Activated CD8-positive, alpha-beta memory T cell treated with anti-CD3 and anti-CD28 coated beads for 1 hour (primary cell): ENCODE measurements at places on chromosomes 16 and 17.

- DNase-seq: no peak
Observed at GRCh38 chr17:81328978-81329926, 34.1 kb upstream of the SLC38A10 start.

GRCh38 chr17:7867881-7868329 lies 10.1 kb downstream of the CYB5D1 start:
- DNase-seq: no peak

- DNase-seq: no peak
Observed at GRCh38 chr16:60755907-60756306, 1280.3 kb downstream of the CDH8 start.

GRCh38 chr17:70437656-70438055 lies 268.3 kb downstream of the KCNJ2 start:
- no peak for DNase-seq

DNA sequence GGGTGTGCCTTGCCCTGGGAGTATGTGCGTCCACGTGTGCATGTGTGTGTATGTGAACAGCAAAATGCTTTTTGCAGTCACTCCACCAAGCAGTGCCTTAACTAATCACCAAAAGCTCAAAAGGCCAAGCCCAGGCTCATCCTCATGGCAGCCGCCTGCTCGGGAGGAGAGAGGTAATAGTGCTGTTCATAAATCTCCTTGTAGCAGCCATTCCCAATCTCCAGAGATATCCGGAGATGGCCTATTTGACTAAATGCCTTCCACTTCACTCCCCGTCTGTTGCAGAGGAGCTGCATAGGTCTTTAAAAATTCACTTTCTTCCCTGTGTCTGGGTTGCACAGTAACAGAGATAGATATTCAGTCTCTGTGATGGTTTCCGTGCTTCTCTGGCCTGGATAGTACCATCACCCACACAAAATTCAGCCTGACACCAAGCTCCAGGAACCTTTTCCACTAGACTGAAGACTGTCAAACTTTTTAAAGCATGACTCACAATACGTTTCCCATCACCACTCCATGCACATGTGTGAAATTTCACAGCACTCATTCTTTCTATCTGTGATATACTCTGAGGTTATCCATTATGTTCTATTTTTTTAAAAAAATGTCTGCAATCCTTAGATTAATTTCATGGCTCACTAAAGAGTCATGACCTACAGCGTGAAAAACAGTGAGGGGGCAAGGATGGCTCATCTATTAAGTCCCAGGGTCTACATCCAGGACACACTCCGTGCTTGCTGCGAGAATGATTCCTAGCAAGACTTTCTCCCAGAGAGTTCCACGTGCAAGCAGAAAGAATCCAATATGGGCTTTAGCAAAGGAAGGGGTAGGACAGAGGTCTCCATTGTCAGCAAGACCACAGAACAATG lies 357.8 kb downstream of the GRIN2A start:
- no peak for DNase-seq

- no peak for DNase-seq
Observed at GRCh38 chr17:35238821-35239220, 4.1 kb upstream of the SLFN5 start.

DNA sequence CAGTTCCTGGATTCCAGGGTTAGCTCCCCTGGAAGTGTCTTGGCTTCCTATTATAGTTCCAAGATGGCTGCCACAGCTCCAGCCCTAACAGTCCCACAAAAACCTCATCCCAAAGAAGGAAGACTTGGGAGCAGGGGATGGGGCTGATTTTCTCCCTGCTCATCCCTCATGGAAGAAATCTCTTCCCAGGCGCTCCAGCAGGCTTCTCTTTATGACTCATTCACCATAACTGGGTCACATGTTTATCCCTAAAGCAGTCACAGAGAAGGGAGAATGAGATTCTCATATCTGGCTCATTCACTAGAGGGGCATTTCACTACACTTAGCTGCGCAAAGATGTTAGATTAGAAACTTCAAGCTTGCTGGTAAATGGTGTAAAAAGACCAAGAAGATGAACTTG lies 206.5 kb upstream of the IRX3 start:
- no peak for DNase-seq

DNA sequence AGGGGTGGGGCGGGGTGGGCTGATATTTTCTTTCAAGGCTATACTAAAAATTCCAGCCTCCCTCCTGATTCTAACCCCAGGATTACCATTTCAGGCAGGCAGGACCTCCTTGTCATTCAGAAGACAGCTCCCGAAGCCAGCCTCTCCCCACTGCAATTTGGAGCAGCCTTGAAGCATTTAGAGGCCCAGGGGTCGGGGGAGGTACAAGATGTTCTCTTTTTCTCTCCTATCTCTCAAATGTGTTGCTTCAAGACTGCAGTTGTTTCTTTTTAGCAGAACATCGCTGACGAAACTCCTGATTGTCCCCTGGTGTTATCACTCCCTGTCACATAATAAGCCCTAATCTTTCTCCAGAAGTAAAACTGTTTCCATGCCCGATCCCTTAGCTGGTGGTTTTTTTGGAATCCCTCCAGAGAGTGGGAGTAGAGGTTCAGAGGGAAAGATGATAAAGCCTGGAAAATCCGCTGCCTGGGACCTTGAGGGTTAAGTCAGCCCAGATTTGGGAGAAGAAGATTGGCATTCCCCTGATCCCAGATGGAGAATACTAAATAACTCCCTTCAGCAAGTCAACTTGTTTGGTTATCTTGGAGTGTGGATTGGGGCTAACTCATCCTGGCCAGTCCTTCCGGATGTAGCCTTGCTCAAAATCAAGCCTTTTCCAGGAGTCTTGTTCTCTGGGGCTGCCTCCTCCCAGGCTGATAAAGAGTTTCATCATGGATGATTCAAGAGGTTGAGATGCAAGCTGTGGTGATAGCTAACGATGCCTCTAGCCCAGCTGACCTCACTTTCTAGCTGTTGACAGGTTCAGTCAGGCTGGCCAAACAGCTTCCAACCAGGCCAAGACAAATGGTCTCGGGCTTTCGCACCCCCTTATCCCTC lies 71.3 kb downstream of the SOX9 start:
- no peak for DNase-seq

DNA sequence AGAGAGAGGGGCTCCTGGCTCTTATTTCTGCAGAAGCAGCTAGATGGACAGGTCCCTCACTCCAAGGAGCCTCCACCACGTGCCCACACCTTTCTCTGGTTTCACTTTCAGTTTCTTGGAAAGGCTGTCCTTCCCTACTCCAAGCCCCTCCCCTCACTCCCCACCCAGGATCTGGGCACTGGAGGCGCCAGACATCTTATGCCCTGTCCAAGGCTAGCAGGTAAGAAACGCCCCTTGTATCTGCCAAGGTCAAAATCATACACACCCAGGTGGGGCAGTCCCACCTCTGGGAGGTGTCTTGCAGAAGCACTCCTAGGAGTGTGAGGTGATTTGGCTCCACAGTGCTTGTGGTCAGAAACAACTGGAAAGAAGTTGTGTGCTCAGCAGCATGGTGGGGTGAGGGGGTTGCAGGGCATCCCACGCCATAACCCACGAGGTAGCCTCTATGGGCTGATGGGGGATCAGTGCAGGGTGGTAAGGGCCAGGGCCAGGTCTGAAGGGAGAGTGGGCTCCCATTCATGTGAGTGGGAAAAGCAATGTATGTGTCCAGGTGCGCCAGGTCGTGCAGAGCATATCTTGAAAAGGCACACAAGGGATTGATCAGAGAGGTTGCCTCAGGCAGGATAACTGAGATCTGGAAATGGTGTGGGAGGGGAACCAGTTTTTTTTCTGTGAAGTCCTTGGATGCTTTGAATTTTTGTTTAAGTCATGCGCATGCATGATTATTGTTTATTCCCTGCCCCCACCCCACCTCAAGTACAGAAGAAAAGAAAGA lies 31.8 kb upstream of the PRM1 start:
- DNase-seq: no peak

GRCh38 chr17:13425390-13425789 lies 176.3 kb downstream of the HS3ST3A1 start:
- DNase-seq: no peak

GRCh38 chr16:53489755-53490154 lies 13.3 kb downstream of the AKTIP start:
- no peak for DNase-seq

DNA sequence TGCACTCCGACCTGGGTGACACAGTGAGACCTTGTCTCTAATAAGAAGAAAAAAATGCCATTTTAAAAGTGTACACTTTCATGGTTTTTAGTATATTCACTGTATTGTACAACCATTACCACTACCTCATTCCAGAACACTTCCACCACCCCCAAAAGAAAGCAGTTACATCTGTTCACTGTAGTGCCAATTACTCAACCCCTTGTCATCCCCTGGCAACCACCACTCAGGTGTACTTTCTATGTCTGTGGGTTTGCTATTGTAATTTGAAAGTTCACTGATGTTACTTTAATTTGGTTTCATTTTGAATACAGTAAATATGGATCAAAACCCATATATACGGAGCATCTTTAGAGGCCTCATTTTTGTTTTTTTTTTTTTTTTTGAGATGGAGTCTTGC lies 6.1 kb downstream of the ZG16 start:
- no peak for DNase-seq

DNA sequence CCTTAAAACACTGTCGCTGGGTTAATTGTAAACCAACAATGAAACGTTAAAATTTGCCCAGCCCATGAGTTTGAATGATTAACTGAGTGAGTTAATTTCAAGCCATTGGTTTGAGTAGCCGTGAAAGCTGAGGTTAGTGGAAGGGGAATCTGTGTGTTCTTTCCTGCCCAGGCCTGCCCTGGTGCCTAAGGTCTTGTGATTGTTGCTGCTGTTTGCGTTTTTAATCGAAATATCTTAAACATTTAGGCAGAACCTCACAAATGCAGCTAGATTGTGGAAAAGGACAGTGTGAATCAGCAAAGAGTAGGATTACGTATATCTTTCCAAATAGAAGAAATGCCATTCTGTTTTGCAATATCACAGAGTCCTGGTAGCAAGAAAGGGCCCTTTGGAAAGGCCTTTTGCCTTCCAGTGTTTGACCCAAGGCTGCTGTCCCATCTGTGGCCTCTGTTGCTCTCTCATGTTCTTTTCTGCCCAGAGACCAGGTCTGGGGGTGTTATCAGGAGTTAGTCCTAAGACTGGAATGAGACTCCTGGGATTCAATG lies 113.8 kb downstream of the MSI2 start:
- no peak for DNase-seq

DNA sequence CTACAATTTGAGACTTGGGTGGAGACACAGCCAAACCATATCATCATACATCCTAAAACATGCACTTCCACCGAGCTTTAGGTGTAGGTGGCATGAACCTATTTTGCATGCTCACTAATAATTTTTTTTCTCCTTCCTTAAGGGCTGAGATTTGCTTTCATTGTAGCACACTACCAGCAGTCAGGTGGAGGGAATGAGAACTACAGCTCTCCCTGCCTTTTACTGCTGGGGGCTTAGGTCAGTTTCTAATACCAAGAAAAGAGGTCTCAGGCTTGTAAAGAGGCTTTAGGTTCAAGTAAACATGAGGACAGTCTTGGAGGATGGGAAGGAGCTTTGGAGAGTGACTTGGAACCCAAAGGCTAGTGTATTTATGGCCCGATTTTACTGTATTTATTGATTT lies 22.0 kb downstream of the CFAP20 start:
- no peak for DNase-seq

DNA sequence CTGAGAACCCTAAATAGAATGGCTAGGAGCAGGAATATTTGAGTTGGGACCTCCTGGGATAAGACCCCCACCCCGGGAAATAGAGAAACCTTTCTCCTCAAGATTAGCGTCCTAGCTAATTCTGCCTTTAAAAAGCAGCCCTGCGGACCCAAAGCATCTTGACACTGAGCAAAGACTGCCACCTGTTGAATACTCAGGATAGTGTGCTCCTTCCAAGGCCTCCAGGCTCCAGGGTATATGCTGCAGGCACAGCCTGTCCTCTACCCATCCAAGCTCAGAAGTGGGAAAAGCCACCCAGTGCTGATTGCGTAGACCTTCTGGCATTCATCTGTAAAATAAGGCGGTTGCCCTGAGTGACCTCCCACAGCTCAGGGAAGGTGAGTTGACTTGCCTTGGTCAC lies 456.2 kb upstream of the DYNLRB2 start:
- no peak for DNase-seq

DNA sequence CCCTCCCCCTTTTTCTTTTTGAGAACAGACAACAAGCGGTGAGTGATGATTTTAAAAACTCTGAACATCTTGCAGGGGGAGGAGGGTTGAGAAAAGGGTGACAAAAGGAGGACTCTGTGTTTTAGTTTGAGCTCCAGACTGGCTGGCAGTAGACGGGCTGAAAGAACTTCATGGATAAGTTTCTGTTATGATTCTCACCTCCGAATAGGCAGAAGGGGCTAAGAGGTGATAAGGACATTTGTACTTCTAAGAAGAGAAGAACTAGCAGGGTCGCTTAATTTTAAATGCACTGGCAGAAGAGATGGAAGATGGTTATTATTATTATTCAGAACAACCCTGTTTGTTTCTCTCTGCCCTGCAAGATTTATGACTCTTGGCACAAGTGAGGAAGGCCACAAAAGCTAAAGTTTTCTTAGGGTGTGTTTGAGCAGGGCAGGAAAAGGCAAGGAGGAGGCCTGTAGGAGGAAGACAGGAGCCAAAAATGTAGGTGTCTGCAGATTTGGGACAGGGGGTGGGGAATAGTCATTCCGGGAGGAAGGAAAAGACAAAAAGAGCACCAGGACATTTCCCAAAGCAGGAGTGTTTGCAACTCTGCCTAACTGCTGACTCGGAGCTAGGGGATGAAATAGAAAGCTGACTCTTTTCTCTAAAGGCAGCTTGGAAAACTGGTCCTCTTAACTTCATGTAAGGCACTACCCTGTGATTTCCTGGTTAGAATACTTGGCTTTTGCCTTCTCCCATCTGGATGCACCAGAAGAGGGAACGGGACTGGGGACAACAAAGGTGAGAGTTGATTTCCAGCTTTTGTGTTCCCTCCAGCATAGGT lies 11.9 kb upstream of the HOXB2 start:
- DNase-seq: no peak

GRCh38 chr17:75130059-75130631 lies 1.4 kb downstream of the NT5C start:
- DNase-seq: no peak

GRCh38 chr17:16417896-16418684 lies 2.7 kb downstream of the TRPV2 start:
- no peak for DNase-seq

GRCh38 chr16:89785523-89786155 lies 30.8 kb downstream of the FANCA start:
- DNase-seq: peak; percentile 23
